ENCODE measurements at places on chromosomes 1 and 21. TPM values are rescaled to one million over a fixed set of nuclear protein-coding genes. Genes with fewer than 3 reads are reported as not detected.

The RPS6KC1 gene
- 11.5 TPM for total RNA-seq

The SLC16A4 gene
- not detected for total RNA-seq

DNA sequence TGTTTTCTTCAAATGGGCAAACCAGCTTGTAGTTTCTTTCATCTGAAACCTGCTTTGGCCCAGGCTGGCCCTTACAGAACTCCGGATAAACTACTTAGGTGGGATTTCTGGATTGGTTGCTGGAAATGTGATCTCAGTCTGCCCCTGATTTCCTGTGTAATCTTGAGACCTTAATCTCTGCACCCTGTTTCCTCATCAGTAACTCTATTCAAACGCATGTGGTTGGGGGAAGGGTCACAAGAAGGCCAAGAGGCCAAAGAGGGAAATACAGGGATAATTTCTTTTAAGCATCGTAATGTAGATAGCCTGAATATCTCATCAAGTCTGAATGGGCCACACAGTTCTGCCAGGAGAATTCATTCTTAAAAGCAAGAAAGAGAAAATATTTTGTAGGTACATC is 483.6 kb downstream of the LTN1 start:
- DNase-seq = no peak
- no peaks in the 10 kb centered on the region for H3K4me1 ChIP-seq
- H3K36me3 ChIP-seq = no peaks in the 10 kb centered on the region
- no peak overlapping the region for H3K27ac ChIP-seq
- no peak overlapping the region for H3K4me3 ChIP-seq
- H3K27me3 ChIP-seq = no peaks in the 10 kb centered on the region

- no peak overlapping the region for H3K27ac ChIP-seq
- no peak overlapping the region for H3K4me3 ChIP-seq
- no peaks in the 10 kb centered on the region for H3K27me3 ChIP-seq
- no peaks in the 10 kb centered on the region for H3K4me1 ChIP-seq
These were observed 19.3 kb upstream of the ACTA1 start for GRCh38 chr1:229452956-229453801.

DNA sequence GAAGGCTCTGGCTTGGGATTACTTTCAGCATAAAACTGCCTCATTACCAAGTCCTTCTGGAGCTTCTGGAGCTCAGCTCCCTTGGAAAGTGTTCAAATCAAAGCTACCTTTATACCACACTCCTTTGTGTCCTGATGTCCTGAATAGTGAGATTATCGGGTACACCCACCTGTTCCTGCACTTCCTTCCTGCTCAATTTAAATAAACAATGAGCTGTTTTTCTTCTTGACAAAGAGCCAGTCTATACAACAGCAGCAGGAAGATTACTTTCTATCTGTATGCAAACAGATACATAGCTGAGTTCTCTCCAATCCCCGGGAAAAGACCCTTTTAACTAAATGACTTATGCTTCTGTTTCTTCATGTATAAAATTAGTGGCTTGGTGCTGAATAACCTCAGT is 258.0 kb upstream of the FMN2 start:
- no peaks in the 10 kb centered on the region for H3K36me3 ChIP-seq
- H3K27me3 ChIP-seq = no peaks in the 10 kb centered on the region
- no peak overlapping the region for H3K4me3 ChIP-seq
- no peak for DNase-seq

DNA sequence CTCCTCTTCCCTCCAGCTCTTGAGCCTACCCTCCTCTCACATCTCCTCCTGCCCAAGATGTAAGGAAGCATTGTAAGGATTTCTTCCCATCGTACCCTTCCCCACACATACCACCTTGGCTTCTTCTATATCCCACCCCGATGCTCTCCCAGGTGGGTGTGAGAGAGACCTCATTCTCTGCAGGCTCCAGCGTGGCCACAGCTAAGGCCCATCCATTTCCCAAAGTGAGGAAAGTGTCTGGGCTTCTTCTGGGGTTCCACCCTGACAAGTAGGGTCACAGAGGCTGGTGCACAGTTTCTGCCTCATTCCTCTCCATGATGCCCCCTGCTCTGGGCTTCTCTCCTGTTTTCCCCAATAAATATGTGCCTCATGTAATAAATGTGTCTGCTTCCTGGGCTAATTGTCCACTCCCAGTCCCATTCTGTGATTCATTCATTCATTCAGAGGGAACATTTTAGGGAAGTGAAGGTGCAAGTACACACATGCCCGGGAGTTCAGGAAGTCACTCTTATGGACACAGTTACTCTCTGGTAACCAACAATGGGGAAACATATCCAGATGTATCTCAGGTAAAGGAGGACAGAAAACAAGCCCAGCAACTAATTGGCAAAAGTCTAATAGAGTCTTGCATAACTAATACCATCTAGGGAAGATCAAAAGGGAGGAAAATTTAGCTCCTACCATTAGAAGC is 1.9 kb downstream of the SPRR4 start:
- H3K27ac ChIP-seq = no peak overlapping the region
- no peaks in the 10 kb centered on the region for H3K36me3 ChIP-seq
- H3K27me3 ChIP-seq = no peaks in the 10 kb centered on the region

All from GM12878 (cell line).